Activated B cell treated with CpG ODN at 0.5 μM for 24 hours (primary cell): ENCODE measurements at places on chromosomes 16 and 17.

- no peak for DNase-seq
These were observed 31.5 kb downstream of the KCNJ16 start for GRCh38 chr17:70106551-70106950.

GRCh38 chr16:14489460-14489859 lies 140.6 kb downstream of the PARN start:
- DNase-seq: no peak

DNA sequence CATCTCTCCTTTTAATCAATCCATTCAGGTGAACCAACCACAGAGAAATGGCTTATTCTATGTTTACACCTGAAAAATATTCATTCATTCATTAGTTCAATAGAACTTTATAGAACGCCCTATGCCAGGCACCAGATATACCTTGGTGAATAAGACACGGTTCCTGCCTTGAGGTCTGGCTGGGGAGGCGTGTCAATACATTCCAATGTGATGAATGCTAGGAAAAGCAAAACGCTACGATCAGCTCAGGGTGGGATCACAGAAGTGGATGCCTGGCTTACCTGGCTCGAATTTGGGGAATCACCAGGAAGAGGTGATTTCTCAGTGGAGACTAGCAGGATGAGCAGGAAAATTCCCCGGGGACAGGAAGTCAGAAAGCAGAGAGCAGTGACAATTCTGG lies 17.5 kb upstream of the WFIKKN2 start:
- DNase-seq: no peak

- DNase-seq: no peak
These were observed 10.2 kb upstream of the KRT20 start for GRCh38 chr17:40895106-40895730.

GRCh38 chr16:1044460-1045309 lies 27.9 kb upstream of the SSTR5 start:
- no peak for DNase-seq

DNA sequence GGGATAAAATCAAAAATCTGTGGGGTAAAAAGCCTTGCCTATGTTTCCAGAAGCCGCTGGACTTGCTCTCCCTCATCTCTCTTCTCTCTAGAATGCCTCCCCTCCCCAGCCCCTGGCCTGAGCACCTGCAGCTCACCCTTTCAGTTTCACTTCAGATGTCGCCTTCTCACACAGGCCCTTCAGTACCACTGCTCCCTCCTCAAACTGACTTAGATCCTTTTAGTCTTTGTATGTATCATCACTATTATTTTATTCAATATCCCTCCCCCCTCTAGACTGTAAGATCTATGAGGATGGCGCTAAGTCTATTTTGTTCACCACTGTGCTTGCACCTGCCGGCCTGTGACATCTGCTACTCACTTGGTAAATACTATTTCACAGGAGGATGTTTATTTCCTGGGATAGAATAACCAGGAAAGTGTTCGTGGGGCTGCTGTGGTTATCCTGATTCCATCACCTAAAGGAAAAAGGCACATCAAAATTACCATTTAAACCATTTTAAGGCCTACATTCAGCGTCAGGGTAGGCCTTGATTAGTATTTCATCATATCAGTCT lies 122.3 kb downstream of the MRTFB start:
- DNase-seq: no peak

GRCh38 chr17:35486920-35487732 lies 38.6 kb upstream of the SLFN13 start:
- DNase-seq: peak; percentile 47

GRCh38 chr16:8199390-8199789 lies 390.9 kb downstream of the TMEM114 start:
- DNase-seq: no peak

DNA sequence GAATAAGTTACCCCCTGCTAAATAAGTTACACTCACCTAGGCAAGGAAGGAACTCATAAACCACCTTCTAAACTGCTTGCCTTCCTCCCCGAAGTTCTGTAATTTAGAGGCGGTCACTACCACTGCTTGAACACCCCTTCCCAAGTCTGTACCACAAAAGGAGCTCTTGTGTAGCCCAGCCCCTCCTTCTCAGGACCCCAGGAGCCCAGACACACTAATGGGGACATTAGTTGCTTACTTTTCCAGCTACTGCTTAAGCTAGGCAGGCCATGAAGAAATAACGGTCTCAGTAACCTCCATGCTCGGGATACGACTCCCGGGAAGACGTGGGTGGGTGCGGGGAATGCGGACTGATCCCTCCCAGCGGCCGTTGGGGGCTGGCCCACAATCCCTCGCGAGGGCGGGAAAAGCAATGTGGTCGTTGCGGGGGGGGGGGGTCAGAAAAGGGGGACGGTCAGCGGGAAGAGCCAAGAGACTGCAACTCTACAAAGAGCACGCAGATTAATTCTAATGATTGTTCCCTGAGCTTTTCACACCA lies at the start of gene TEX14:
Gene TEX14 (minus strand): TSS at position 345 of the 538 bp plus-strand sequence. CDS start 40,044 bp downstream, outside the sequence.
- DNase-seq: no peak

GRCh38 chr17:80198144-80198661 lies 21.9 kb downstream of the SGSH start:
- DNase-seq: no peak

- DNase-seq: no peak
These were observed 76.0 kb downstream of the N4BP1 start for GRCh38 chr16:48533931-48534330.

DNA sequence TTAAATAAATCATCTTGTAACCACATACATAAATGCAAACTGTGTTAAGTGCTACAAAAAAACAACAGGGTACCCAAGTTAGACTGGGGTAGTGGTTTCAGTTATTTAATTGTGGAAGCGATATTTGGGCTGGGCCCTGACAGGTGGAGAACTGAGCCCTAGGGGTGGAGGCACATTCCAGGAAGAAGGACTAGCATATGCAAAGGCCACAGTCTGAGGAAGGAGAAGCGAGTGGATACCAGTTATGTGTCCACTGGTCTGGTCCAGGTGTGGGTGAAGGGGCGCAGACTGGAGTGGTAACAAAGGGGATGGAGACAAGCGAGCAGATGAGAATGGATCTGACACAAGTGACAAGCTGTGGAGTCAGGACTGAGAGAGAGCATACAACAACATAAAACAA lies 22.9 kb downstream of the TXNDC11 start:
- DNase-seq: no peak

- DNase-seq: no peak
These were observed 21.0 kb downstream of the SOX8 start for GRCh38 chr16:1002399-1003166.

GRCh38 chr17:81837641-81838040 lies 2.8 kb upstream of the PPP1R27 start:
- DNase-seq: no peak

DNA sequence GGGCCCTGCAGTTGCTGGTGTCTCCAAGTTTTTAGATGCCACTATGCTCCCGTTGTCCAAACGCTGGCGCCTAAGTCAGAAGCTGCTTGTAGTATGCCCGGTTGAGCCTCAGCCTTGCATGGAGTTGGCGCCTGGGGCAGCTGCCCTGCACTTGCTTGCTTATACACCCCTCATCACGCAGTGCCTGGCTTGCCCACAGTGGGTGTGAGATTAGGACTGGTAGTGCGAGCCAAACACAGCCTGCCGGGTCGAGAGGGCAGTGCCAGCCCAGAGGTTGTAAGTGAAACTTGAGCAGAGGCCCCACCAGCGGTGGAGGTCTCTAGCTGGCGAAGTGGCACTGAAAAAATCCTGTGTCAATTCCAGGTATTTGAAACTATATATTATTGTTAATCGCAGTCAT lies 90.3 kb downstream of the ITFG1 start:
- DNase-seq: no peak

GRCh38 chr17:28041844-28042656 lies 427 bp upstream of the NLK start:
- DNase-seq: no peak

- DNase-seq: no peak
These were observed 140.7 kb downstream of the XYLT1 start for GRCh38 chr16:17330044-17330443.

- no peak for DNase-seq
These were observed 385.3 kb downstream of the HAPSTR1 start for GRCh38 chr16:9476744-9477143.

DNA sequence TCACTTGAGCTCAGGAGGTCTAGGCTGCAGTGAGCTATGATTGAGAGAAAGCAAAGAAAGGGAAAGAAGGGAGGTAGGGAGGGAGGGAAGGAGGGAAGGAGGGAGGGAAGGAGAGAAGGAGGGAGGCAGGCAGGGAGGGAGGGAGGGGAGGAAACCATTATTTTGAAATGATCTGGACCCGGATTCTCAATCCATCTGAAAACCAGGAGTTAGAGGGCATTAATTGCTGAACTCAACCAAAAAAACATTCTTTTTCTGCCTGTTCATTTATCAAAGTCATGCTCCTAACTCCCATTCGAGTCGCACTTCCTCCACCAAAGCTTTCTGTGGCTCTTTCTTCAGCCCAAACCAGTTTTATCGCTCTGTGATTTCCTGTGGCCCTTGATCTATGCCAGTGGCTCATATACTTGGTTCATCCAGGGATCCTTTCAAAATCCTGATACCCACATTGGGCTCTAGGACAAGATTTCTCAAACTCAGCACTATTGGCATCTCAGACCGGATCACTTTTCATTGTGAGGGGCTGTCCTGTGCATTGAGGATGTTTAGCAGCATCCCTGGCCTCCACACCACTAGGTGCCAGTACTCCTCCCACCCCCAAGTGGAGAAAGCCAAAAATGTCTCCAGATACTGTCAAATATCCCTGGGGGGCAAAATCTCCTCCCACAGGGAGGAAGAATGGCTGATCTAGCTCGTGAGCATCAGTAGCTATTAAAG lies 38.2 kb downstream of the CMTM4 start:
- DNase-seq: no peak

DNA sequence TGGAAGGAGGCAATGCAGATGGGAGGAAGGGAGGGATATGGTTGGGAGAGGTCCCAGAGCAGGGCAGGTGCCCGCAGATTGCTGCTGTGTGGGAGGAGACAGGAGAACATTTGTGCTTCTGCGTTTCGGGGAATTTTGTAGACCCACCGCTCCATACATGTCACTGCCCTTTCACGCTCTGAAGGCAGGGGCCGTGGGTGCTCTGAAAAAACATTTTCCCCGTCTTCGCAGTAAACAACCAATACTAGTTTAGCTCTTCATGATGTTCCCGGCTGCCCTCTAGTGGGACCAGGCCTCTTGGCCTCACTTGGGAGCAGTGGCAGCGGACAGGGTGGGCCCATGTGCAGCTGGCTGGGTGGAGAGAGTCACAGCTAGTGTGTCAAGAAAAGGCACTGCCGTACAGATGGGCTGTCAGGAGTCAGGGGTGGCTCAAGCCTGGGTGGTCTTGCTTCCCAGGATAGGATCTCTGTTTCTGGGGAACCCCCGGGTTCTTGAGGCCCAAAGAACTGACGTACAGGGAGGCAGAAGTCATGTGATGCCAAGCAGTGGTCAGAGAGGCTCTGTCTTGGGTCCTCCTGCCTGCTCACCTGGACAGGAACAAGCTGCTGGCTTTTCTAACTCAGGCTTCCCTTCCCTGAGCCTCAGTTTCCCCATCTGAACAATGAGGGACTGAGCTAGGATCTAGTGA lies 46.5 kb upstream of the CPNE2 start:
- peak; percentile 57 for DNase-seq

DNA sequence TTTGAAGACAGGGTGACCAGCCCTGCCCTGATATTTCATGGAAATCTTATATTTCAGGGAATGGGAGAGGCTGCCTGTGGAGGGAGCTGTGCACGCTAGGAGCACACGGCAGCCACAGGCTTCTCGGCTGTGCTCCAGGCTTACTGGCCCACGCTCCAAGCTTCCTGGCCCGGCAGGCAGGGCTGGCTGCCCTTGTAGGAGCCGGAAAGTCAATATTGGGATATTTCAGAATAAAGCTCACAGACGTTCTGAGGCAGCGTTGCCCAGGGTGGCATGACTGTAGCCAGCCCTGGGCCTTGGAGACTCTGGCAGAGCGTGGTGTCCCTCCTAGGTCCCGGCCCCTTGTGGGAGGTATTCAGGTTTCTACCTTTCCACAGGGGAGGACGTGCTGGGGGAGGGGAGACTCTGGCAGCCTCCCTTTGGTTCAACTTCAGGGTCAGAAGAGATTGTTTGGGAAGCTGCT lies 95.6 kb downstream of the NPIPB11 start:
- no peak for DNase-seq

- no peak for DNase-seq
These were observed 4.9 kb downstream of the TIMM22 start for GRCh38 chr17:1001640-1002411.

DNA sequence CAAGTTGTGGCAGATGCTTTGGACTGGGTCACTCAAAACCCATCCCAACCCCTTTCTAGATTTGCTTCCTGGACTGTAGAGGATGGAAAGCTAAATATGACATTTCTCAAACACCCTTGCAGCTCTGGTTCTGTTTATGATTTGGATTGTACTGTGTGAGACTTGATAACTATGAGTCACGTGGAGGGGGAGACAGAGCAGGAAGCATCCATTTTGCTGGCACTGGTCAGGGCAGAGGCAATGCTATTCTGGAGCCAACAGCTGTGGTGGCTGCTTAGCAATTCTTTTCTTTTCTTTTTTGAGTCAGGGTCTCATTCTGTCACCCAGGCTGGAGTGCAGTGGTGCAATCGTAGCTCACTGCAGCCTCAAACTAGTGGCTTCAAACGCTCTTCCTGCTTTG lies 13.6 kb upstream of the TERF2 start:
- no peak for DNase-seq

DNA sequence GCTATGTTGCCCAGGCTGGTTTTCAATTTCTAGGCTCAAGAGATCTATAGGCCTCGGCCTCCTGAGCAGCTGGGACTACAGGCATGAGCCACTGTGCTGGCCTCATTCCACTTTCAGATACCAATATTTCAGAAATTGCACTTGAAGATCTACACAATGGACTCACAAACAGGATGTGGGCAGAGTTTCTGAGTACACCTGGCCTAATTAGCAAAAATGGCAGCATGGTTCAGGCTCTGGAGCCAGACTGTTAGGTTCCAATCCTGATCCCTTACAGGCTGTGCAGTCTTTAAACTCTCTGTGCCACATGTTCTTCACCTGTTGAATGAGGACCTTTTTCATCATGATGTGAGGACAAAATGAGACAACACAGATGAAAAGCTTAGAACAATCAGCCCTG lies 32.2 kb downstream of the RNF157 start:
- DNase-seq: no peak

DNA sequence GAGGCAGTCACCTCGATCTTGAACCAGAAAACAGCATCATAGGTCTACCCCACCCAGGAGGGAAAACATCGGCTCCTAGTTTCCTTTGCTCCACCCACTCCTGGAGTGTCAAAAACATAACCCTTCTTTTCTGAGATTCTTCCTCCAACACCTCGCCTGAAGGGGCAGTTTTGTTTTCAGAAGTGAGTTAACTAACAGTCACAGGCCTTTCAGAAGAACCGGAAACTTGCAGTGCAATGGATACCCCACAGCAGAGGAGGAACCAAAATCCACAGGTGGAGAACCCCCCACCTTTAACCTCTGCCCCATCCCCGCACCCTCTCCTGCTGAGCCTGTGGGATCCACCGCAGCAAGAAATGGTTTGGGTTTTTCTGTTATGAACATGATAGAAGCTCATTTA lies 7.8 kb upstream of the TEX2 start:
- no peak for DNase-seq

- DNase-seq: no peak
These were observed 18.7 kb upstream of the TBX2 start for GRCh38 chr17:61380836-61381525.

DNA sequence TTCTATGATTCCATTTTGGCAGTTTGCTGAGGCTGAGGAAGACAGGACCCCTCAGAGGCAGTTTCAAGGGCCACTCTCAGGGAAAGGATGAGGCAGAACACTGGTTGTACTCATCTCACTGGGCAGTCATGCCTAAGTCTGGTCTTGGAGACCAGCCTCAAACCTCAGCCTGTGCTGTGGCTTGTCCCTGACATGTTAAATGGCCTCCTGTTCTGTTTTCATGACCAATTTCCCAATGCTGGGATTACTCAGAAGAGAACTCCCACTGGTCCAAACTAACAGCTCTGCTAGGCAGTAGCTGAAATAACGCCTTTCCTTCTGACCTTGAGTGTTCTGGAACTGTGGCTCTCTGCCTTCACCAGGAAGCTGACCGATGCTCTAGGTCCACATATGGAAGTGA lies 8.4 kb upstream of the SPDYE4 start:
- no peak for DNase-seq
